ENCODE measurements at places on chromosomes 2 and 18. TPM values are rescaled to one million over a fixed set of nuclear protein-coding genes. Genes with fewer than 3 reads are reported as not detected.

DNA sequence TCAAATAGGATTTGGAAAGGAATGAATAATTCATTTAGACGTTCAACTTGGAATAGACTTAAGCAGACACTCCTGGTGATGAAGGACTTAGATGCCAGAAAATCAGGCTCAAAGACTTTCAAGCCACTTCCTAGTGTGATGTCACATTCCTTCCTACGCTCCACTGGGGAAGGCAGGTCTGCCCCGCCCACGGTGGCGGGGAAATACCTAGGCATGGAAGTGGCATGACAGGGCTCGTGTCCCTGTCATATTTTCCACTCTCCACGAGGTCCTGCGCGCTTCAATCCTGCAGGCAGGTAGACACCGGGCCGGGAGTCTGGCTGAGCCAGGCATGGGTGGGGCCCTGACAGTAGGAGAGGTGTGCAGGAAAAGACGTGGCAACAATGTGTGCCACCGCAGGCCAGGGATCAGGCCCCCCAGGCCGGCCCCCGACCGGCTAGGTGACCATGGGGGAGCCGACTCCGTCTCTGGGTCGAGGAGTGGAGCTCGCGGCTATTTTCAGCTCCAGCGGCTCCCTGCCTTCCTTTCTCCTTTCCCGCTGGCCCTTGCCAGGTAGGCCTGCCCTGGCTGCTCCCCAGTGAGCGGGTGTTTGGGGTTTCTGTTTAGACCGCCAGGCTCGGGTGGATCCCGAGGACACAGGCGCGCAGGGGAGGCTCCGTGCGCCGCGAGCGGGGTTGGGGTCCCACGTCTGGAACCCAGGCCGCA, at the start of gene IL1RL2:
IL1RL2 (plus strand) TSS at position 233 of the 705 bp plus-strand sequence. CDS start 845 bp downstream, outside the sequence.
- DNase-seq: no peak

- DNase-seq: peak; percentile 88
Observed at GRCh38 chr2:231666171-231667095, 41.9 kb upstream of the PTMA start.

DNA sequence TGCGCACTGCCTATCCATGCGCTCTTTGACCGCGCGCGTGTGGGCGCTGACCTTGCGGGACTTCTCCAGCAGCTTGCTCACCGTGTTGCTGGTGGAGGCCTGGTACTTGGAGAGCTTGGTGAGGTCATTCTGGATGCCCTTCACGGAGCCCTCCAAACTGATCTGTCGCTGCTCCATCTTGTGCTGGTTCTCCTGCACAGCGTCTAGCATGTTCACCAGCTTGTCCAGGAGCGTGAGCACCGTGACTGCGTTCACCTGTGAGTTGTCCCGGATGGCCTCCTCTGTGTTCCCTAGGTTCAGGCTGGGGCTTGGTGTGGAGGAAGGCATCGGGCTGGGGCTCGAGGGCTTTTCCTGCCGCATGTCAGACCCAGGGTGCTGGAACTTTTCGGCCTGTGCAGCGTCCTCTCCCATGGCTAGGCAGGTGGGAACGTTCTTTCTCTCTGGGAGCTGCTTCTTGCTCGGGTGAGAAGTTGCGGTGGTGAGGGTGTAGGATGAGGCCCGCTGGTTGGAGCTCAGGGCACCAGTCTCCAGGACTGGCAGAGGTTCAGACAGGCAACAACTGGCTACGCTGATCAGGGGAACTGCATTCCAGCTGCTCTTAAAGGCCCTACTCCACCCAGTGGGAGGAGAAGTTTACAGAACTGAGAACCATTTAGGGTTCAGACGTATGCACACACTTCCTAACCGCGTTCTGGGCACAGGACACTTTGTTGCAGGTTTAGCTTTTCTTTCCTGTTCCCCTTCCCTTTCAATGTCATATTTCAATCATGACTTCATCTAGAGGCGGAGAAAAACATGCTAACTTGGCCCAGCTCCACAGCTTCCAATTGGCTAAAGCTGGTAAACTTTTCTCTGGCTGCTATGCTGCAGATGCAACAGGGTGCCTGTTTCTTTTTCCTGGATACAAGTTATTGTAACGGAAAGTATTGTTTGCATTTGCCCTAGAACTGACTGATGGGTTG, at the start of gene CAVIN2:
CAVIN2 (minus strand) TSS at position 574 of the 962 bp plus-strand sequence; CDS start at position 411, 163 bp downstream.
- DNase-seq: peak; percentile 49

- DNase-seq: no peak
Observed at GRCh38 chr2:164386231-164386630, 235.1 kb downstream of the GRB14 start.

DNA sequence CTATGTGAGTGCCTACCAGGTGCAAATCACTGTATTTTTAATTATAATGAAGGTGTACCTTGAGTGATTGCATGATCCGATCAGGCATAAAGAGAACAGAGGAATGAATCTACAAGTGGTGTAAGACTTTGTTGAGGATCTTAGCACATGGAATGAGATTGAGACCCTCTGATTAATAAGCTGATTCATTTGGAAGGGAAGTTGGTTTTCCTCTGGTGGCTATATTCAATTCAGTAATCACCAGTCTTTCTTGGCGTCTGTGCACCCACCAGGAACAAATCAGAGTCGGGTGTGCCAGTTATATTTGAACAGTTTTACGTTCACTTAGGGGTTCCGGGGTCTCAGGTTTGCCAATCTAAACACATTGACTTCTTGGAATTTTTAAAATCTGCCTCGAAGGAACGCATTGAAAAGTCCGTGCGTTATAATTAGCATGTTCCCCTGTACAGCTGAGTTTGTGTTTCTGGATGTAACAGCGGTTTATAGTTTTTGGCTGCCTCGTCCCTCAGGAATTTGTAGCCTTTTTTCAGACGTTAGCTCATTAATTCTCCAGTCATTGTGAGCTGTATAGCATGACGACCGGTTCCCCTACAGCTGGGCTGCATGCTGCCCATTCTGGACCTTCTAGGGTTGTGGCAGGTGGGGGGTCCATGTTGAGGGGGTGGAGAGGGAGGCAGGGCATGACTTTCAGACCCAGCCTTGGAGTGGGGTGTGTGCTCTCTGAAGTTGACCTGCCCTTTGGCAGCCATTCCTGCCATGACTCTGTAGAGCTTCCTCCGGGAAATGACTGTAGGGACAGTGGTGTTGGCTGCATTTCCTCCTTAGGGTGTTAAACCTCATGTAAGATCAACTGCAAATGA, 20.3 kb downstream of the MYO1B start:
- DNase-seq: peak; percentile 74

DNA sequence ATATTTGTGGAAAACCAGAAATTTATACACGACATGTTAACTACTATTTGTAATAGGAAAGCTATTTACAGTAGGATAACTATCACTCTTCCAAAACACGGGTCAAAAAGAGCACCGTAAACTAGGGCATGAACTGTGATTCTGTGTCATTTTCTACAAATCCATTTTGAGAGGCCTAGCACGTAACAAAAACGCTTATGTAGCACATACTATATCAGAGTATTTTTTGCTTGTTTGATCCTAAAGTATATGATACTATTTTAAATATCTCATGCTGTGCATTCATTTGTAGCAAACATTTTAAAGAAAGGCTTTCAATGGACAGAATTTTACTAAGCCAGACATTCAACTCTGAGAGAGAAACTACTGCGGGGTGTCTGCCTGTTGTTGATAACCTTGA, 45.1 kb downstream of the WDFY1 start:
- DNase-seq: no peak

- DNase-seq: no peak
Observed at GRCh38 chr2:176535467-176536113, 266.3 kb downstream of the MTX2 start.

GRCh38 chr2:207251022-207251421, 85.3 kb upstream of the KLF7 start:
- no peak for DNase-seq

DNA sequence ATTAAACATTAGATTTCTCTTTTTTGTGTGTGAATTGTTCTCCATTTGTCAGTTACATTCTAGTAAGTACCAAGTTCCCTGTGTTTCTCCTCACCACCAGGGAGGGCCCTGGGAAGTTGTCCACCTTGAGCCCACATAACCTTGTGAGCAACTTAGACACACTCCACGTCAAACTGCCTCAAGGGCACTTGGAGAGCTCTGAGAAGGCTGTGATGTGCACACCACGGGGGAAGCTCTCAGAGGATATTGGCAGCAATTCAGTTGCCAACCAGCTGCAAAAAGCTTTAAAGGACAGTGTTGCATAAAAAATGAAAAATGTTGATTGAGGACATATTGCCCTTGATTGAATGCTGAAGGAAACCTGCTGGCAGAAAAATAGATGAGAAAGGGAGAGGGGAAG, 743.6 kb downstream of the RNF144A start:
- DNase-seq: no peak

DNA sequence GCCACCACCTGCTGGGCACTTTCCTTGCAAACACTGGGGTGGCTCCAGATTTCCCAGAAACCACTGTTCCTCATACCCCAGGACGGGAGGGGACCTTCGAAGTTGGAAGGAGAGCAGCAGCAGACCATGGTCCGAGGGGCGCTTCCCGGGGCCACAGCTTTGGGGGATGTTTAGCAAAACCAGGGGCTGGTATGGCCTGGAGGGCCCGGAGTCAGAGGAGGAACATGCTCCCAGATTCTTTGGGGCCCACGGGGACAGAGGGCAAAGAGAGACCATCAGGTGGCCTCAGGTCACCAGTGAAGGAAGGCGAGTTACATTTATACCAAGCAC, 25.3 kb downstream of the HS6ST1 start:
- DNase-seq: no peak

- DNase-seq: no peak
Observed at GRCh38 chr2:119862127-119862889, 102.6 kb downstream of the PTPN4 start.

GRCh38 chr2:132741754-132742153, 71.7 kb upstream of the LYPD1 start:
- no peak for DNase-seq

- DNase-seq: no peak
Observed at GRCh38 chr2:196802401-196802800, 2.9 kb upstream of the GTF3C3 start.

DNA sequence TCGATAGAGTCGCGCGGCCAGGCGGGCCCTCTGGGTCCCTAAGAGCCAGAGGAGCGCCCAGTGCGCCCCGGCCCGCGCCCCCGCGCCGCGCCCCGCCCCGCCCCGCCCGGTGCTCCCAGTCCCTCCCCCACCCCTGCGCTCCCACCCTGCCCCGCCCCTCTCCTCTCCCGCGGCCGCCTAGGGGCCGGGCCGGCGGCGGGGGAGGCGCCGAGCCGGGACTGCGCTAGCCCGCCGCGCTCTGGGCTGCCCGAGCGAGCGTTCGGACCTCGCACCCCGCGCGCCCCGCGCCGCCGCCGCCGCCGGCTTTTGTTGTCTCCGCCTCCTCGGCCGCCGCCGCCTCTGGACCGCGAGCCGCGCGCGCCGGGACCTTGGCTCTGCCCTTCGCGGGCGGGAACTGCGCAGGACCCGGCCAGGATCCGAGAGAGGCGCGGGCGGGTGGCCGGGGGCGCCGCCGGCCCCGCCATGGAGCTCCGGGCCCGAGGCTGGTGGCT, at the start of gene GPC1:
GPC1 (plus strand) TSS at position 207 of the 491 bp plus-strand sequence; CDS start at position 463, 256 bp downstream.
- DNase-seq: peak; percentile 77

- no peak for DNase-seq
Observed at GRCh38 chr2:137118140-137118539, 352.8 kb downstream of the THSD7B start.

- DNase-seq: no peak
Observed at GRCh38 chr2:164705412-164706167, 84.3 kb upstream of the GRB14 start.

GRCh38 chr2:70679259-70679658, 88.7 kb downstream of the ADD2 start:
- DNase-seq: no peak

- no peak for DNase-seq
Observed at GRCh38 chr18:35936951-35937350, 35.5 kb upstream of the RMP24 start.

- no peak for DNase-seq
Observed at GRCh38 chr2:96596596-96596995, 41.5 kb downstream of the KANSL3 start.

- DNase-seq: no peak
Observed at GRCh38 chr18:59220784-59221765, 1.1 kb downstream of the GRP start.

GRCh38 chr2:169422120-169422519, 57.2 kb upstream of the BBS5 start:
- no peak for DNase-seq

- no peak for DNase-seq
Observed at GRCh38 chr2:72137498-72138010, 10.1 kb downstream of the CYP26B1 start.

DNA sequence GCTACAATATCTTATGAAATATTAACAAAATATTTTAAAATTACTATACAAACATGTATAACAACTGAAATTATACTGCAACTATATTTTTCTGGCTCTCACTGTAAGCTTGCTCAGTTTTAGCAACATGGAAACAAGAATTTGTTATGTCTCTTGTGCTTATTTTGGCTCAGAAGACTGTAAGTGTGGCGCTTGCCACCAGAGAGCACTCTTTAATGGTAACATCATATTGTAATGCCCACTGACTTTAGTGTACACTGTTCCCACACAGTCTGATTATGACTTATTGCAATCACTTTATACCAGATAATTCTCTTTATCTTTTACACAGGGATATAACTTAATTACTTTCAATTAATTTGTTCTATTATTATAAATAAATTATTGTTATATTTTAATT, 1500.6 kb upstream of the TMEFF2 start:
- peak; percentile 0 for DNase-seq

DNA sequence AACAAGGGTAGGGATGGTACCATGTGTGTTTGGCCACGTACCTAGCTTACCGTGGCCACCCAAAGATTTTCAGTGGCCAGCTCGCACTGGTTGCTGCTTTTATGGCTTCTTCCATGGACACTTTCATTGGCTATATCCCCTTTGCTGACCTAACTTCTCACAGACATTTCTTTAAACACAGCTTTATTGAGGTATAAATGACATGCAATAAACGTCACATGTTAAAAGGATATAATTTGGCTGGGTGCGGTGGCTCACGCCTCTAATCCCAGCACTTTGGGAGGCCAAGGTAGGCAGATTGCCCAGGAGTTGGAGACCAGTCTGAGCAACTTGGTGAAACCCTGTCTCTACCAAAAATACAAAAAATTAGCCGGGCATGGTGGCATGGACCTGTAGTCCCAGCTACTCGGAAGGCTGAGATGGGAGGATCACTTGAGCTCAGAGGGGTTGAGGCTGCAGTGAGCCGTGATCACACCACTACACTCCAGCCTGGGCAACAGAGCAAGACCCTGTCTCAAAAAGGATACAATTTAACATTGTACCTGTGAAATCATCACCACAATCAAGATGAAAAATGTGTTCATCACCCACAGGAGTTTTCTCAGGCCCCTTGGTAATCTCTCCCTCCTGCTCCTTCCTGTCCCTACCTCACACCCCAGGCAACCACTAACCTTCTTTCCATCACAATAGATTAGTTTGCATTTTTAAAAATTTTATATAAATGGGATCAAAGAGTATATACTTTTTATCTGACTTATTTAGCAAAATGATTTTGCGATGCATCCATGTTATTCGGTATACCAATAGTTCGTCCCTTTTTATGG, 127.8 kb upstream of the PPP1CB start:
- DNase-seq: no peak

CYBRD1 gene
- 40.3 TPM for polyA plus RNA-seq

ASAP2 gene
- 64.2 TPM for polyA plus RNA-seq

DYSF gene
- polyA plus RNA-seq: 21.3 TPM

IFT172 gene
- 41.0 TPM for polyA plus RNA-seq

SLC5A7 gene
- polyA plus RNA-seq: 0.76 TPM

TMEM127 gene
- 44.8 TPM for polyA plus RNA-seq

TUBA4B gene
- polyA plus RNA-seq: 0.89 TPM

HOXD10 gene
- polyA plus RNA-seq: 147 TPM

FOXI3 gene
- polyA plus RNA-seq: 0.18 TPM

ARMC9 gene
- 30.6 TPM for polyA plus RNA-seq

DES gene
- polyA plus RNA-seq: 6.0 TPM

Data from renal pelvis (tissue), 12 donors.